ENCODE measurements at places on chromosomes 2 and 18.

DNA sequence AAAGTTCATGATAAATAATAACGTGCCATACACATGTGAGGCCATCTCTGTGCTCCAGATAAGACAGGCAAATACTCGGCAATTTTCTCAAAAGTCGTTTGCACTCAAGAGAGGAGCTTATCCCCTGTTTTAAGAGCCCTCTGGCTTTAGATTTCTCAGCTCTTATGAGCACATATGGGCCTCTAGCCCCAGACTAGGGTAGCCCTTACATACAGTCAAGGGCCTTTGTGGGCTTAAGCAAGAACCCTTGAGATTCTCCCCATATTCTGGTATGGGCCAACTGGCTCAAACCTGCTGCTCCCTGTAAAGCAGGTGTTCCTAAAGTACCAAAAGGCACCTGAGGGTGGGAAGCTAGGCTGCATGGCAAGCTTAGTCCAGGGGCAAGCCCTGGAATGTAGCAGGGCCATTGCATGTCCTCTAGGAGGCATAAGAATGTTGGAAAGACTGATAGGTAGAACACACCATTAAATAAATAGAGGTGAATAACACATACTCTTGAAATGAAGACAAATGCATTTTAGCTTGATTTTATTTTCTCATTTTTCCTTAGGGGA is 66.1 kb downstream of the FASTKD2 start:
- DNase-seq = no peak

DNA sequence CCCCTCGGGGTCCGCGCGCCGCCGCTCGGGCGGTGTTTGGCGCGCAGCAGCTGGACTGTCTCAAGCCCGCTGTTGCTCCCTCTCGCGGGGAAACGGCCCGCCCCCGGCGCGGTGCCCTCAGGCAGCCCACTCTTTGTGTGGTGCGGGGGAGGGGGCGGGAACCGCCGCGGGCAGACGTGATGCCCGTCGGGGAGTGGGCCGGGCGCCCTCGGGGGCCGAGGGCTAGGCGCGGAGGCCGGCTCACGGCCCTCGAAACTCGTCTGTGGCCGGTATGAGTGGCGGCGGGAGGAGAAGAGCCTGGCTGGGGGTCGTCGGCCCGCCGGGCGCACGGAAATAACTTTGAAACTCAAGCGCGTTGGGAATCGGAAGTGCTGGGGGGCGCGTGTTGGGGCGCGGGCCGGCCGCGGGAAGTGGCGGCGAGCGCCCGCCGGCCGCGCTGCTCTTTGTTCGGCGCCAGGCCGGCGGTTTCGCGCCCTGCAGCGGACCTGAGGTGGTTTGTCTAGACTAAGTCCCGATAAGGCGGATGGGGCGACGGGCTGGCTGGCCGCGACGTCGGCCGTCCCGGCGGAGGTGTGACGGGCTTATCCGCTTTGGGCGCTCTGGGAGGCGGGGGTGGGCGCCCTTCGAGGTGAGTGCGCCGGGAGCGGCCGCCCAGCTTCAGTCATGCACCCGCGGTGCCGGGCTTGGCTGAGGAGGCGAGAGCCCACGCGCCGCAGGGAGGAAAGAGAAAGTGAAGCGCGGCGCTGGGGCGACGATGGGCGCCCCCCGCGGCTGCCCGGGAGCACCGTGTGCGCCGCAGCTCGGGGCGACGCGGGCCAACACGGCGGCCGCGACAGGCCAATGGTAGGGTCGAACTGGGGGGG is 679 bp downstream of the PTMA start:
- peak; percentile 18 for DNase-seq

GRCh38 chr2:120853306-120854013 is 117.8 kb downstream of the GLI2 start:
- DNase-seq = no peak

DNA sequence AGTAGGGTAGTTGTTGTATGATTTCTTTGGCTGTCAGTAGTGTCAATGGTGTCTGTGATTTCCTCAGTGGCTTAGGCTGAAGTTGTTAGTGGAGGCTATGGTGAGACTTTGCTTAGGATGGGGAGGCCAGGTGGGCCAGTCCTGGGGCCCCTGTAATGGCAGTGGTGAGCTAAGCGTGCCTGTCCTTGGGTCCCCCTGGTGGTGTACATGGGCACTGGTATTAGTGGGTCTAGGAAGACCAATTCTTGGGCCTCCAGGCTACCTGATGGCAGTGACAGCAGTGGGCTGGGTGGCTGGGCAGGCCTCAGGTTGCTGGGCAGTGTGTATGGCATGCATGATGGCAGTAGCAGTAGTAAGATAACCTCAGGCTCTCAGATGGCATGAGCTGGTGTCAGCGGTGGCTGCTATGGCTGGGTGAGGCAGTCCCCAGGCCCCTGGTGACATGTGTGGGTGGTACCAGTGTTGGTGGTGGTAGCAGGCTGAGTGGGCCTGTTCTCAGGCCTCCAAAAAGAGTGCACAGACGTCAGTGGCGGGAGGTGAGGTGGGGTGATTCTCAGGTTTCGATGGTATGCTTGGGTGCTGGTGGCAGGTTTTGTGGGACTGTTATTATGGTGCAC is 103.2 kb downstream of the KLHL14 start:
- no peak for DNase-seq

DNA sequence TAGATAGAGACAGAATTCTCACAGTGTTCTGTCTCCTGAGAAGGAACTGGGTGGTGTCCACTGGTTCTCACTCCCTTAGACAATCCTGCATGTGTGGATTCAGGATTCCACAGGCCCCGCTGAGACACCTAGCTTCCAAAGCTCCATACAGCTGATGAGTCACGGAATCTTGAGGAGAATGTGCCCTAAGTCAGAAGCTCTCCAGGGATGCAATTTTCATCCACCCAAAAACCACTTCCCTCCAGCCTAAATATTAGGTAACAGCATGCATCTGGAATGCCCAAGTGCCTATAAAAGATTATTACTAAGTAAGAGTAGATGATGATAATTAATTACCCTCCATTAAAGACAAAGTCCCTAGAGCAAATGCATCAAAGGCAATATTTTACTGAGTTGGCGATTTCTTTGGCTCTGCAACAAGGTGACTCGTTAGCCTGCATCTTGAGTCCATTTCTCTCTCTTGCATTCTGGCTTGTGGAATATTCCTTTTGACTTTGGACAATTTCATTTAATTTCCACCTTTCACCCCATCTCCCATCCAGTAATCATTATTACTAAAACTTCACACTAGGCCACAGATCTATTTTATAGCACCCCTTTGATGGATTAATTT is 475.1 kb downstream of the TNS1 start:
- DNase-seq = no peak

DNA sequence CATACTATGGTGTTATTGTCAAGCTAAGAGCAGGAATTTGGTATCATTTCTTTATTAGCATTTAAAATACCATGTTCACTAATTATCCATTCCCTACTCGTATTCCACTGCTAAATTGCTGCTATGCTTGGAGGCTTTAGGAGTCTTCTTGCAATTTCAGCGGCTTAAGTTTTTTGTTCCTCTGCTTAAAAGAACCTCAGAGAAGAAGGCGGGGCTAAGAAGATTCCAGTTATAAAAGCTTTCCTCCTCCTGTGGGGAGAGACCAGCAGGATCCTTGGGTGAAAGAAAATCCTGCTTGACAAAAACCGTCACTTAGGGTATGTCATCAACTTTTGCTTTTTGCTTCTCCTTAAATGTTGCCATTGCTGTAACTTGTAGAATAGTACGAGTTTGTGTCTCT is at the start of gene TRPM8:
TSS of gene TRPM8 (plus strand) at position 258 of the 400 bp plus-strand sequence. CDS start 9,165 bp downstream, outside the sequence.
- no peak for DNase-seq

DNA sequence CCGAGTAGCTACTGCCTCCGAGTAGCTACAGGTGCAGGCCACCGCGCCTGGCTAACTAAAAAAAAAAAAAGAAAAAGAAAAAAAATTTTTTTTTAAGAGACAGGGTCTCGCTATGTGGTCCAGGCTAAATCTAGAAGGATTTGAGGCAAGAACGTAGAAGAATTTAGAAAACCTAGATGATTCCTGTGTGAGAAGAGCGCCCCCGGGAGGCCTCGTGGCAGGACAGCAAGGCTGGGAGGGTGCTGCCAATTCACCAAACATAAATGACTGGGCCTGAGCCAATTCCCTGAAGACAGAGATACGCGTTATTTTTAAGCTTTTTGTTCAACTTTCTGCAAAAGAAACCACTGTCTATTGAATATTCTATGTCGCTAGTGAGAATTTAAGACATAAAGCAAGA is 90.1 kb upstream of the TGFA start:
- DNase-seq = peak; percentile 64

- peak; percentile 41 for DNase-seq
Observed at GRCh38 chr2:187453078-187453641, 5.1 kb upstream of the CALCRL start.

DNA sequence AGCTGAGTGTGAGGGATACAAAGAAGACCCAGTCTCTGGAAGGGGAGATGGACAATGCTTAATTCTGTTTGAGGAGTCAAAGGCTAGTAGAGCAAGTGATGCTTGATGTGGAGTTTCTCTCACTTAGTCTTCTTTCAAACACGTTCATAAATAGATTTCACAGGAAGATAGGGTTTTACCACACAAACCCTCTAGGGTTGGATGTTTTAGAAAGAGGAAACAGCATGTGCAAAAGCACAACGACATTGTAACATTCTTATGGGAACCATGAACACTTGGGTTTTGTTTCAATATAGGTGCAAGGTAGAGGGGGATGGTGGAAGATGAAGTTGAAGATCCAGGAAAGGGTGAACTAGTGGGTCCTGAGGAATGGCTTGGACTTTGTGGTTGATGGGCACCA is 10.8 kb upstream of the EFEMP1 start:
- no peak for DNase-seq

DNA sequence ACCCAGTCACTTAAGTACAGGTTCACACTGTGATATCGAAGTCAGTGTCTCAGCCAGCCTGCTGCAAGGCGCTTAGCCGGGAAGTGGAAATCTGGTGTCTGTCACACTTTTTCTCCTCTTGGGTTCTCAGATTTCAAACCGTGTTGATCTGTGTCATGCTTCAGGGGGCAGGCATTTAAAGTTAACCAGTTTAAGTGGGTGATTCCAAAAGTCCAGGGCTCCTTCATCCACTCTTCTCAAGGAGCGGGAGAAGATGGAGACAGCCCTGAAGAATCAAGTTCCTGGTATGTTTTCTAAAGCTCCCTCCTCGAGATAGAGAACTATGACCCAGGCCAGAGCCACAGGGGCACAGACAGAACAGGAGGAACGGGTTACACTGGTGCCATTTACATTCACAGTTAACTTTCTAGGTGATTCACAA is 331.7 kb downstream of the GBX2 start:
- no peak for DNase-seq

Measured in K562 (cell line).